ENCODE measurements at places on chromosomes 6 and 20.
A peak's percentile ranks its signal among the peaks of the same experiment; 100 is the strongest.

- DNase-seq: no peak
Measured at GRCh38 chr6:36197739-36198221, 1.2 kb downstream of the BRPF3 start.

- DNase-seq: no peak
Measured at GRCh38 chr20:50634191-50634590, 57.2 kb downstream of the RIPOR3 start.

GRCh38 chr6:155079985-155080452, 84.9 kb downstream of the TIAM2 start:
- no peak for DNase-seq

- DNase-seq: peak; percentile 45
Measured at GRCh38 chr6:33812669-33813068, 8.9 kb upstream of the MLN start.

DNA sequence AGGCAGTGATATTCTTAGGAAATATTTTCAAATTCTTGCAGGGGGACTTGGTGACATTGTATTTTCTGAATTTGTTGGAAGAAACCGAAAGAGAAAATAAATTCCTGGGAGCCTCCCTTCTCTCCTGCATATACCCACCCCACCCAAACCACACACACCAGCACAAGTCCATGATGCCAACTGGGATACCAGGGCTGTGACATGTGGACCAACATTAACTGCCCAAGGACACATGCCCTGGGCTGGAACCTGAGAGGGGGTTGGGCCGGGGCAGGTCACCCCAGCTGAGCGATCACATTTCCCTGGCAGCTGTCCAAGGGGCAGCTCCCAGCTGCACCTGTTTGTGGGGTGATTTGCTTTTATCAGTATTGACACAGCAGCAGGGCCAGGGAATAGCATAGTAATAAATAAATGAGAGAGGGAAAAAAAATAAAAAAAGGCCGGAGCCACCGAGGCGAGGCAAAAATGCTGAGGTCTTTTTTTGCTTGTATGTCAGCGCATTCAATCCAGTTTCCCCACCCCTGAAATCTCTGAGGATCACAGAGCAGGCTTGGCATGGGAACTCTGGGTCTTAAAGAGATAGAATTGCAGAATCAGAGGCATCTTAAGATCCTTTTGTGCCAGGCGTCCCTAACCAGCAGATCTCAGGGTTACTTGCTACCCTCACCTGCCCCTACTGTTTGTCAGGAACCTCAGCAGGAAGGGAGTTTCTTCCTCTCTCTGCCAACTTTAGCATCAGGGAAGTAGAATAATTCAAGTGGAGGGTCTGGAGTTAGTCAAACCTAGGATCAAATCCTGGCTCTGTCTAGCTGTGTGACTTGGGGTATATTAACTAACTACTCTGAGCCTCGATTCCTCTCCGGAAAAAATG, 66.5 kb upstream of the PIM1 start:
- DNase-seq: no peak

- no peak for DNase-seq
Measured at GRCh38 chr6:127131772-127132376, 13.4 kb downstream of the RSPO3 start.

DNA sequence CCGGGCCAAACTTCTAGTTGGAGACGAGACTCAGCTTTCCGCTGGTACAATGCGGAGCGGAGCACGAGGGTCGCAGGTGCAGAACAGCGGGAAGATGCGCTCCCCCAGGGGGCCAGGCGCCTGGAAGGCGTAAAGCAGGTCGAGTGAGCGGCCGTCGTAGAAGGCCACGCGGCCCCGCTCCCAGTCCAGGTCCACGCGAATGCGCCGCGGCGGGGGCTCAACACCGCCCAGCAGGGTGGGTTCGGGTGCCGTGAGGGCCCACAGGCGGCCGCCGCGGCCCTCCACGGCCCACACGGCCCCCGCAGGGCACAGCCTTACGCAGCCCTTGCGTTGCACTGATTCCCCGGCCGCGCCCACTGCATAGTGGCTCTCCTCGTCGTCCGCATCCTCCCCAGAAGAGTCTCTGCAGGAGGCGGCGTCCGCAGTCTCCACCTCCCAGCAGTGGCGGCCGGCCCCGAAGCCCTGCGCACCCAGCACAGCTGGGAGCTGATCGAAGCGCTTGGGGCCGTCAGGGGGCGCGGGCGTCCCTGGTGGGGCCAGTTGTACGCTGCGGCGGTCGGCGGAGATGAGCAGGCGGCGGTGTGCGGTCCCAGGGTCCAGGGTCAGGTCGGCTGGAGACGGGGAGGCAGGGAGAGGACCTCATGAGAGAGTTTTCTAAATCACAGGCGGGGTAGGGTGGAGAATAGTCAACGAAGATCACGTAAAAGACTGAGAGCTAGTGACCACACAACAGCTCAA, 4.3 kb downstream of the PPP1R11 start:
- no peak for DNase-seq

GRCh38 chr6:119137194-119138072, 59.0 kb upstream of the FAM184A start:
- no peak for DNase-seq

GRCh38 chr6:42961020-42961470, 491 bp downstream of the GNMT start:
- DNase-seq: no peak

GRCh38 chr6:123105561-123105960, 109.5 kb downstream of the CLVS2 start:
- DNase-seq: no peak

- no peak for DNase-seq
Measured at GRCh38 chr20:45949542-45950329, 15.3 kb downstream of the PCIF1 start.

GRCh38 chr6:53494076-53494475, 50.8 kb downstream of the GCLC start:
- DNase-seq: no peak

GRCh38 chr6:21997119-21998037, 299.5 kb downstream of the PRL start:
- no peak for DNase-seq

- no peak for DNase-seq
Measured at GRCh38 chr6:166470029-166470862, 87.5 kb upstream of the MPC1 start.

DNA sequence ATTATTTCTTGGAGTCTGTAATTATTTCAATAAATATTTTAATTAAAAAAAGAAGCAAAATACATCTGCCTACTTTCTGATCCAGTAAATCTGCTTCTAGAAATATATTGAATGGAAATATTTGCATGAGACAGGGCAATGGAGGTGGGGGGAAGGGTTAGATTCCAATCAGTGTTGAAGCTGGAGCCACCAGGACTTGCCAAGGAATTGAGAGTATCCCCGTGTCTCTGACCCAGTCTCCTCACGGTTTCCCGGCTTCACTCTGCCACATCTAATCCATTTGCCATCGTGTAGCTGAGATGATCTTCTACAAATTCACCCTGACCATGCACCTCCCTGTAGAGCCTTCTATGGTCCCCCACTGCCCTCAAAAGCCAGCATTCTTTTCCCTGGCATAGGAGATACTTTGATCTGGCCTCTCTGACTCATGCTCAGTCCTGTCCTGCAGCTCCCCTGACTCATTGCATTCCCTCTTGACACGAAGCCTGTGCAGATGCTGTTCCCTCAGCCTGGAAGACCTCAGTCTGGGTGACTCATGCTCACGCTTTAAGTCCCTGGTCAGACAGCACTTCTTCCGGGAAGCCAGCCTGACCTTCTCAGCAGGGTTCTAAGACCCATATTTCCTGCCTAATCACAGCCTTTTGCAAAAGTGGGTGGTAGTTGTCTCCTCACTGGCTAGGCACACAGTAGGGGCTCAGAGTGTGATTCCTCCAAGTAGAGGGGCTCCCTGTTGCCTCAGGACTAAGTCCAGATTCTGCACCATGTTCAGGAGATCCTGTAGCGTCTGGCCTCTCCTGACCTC, 23.0 kb upstream of the FKBP1A start:
- no peak for DNase-seq

GRCh38 chr6:15573384-15573783, 89.4 kb downstream of the DTNBP1 start:
- no peak for DNase-seq

DNA sequence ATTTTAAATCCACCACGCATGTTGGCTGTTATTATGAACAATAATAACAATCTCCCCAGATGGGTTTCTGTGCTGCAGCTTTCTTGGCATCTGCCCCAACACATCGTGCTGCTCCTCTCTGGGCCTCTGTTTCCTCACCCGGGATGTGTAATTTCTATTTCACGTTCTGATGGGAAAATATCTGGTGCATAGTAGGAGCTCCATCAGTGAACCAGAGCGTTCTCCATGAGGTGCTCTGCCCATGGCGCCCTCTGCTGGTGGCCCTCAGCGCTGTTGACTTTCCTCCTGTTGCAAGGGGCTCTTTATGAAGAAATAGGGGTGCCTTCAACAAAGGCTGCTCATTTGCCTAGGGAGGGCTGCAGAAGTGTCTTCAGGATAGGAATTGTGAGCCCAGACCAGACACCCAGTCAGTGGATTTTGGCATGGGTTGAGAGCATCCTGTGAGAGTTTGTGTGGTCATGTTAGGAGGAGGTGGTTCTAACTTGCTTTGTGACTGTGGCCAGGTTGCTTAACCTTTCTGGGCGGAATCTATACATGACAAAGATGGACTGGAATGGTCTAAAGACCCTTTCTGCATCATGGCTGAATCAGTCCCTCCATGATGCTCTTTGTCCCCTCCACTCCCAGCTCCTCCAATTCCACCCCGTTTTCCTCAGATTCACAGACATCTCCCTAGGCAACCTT, 8.1 kb downstream of the SCRT2 start:
- peak; percentile 77 for DNase-seq

DNA sequence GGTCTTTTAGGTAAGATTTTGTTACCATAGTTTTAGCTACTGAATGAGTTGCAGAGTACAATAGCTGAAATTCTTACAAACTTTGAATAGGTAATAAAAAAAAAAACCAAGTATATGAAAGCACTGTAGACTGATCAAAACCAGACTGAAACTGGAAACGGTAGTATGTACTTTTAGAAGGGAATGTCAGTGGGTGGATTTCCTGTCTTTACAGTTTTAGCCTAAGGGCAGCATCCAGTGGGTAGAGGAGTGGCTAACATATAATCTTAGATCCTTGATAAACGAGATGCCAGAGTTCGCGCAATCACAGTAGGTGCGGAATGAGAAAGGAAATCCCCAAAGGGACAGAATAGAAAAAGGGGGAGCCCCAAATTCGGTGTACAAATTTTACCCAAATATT, 385.9 kb upstream of the RUNX2 start:
- no peak for DNase-seq

Measured in activated CD4-positive, CD25-positive, alpha-beta regulatory T cell treated with anti-CD3 and anti-CD28 coated beads, Interleukin-2, amount 50 U/mL, for 72 hours (primary cell).